Head of caudate nucleus (tissue), 42 donors: ENCODE measurements at places on chromosomes 6 and 20.

GRCh38 chr20:42836339-42836738, 353.4 kb downstream of the PTPRT start:
- DNase-seq, result no peak

DNA sequence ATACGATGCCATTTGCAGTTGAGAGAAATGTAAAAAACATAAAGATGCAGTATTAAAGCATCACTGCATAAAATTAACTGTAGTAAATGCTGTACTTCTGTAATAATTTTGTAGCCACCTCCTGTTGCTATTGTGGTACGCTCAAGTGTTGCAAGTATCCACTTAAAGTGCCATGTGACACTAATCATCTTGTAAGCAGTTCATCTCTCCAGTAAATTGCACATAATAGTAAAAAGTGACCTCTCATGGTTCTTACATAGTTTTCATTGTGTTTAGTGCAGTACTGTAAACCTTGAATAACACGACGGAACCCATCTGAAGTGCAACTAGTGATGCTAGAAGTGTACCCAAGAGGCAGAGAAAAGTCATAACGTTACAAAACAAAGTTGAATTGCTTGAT, 190.1 kb upstream of the VGLL2 start:
- no peak for DNase-seq

DNA sequence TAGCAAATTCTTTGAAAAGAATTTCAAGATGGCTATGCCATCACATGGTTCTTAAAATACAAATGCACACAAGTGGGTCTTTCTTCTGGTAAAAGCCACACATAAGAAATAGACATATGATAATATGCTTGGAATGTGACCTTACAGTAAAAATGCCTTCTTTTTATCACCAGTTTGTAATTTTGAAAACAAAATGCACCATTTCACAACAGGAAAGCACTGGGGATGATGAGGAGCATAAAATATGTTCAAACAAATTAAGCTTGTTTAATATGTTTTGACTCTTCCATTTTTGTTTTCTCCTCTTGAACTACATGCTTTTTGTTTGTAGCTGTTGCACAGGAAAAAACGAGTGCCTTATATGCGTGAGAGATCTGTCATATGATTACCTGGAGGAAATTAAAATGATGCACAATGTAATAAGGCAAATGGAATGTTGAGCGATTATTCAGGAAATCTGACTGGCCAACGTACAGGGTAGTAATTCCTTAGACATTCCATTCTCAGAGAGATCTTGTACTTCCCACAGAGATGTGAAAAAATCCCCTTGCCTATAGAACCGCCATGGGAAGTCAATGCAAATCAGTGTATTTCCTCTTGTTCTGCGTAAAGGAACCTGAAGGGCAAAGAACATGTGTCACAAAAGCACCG, 911.6 kb downstream of the TFAP2A start:
- no peak for DNase-seq

DNA sequence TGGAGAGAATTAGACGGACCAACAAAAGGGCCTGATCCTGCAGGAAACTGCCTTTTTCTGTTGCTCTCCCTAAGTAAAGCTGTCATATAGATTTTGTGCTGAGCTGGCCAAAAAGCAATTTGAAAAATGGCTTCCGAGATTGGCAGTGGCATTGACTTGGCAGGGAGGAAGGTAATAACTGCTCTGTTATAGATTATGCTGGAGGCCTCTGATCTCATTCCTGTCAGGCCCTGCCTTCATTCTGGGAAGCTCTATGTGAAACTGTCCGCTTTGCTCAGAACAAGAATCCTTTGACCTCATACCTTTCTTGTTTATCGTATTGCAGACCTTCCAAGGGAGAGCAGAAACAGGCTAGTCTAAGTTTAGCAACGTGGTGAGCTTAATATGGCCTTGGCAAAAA, 234.4 kb downstream of the PHACTR1 start:
- DNase-seq, result no peak

DNA sequence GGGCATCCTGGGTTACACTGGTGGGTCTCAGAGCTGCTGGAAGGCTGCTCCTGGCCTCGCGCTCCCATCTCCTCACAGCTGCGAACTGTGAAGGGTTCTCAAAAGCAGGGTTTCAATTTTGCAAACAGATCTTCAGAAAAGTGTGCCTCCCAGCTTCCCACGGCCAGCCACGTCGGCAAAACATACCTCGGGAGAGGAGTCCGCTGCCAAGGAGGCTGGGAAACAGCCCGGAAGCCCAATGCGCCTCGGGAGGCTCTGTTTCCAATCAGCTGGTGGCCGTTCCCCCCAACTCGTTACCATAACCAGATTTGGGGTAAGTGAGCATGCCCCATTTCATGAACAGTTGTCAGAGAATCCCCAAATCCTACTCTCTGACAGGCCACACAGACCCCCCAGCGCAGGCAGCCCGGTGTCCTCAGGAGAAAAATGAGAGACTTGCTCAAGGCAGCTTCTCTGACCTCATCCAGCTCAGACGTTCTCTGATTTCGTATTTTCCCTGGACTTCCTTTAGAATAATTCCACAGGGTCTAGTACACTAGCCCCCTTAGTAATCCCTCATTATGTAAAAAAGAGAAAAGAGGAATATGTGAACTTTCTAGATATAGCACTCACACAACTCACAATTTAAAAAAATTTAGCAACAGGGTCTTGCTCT, 98.4 kb downstream of the SNX5 start:
- DNase-seq, result no peak
